Stimulated activated CD8-positive, alpha-beta memory T cell treated with anti-CD3 and anti-CD28 coated beads, Interleukin-15, amount 100 ng/mL, for 48 hours (primary cell): ENCODE measurements at places on chromosomes 4 and X.

- DNase-seq = no peak
Measured at GRCh38 chr4:83890231-83890630, 354.3 kb downstream of the GPAT3 start.

- DNase-seq = no peak
Measured at GRCh38 chr4:74543983-74544382, 99.0 kb downstream of the AREG start.

DNA sequence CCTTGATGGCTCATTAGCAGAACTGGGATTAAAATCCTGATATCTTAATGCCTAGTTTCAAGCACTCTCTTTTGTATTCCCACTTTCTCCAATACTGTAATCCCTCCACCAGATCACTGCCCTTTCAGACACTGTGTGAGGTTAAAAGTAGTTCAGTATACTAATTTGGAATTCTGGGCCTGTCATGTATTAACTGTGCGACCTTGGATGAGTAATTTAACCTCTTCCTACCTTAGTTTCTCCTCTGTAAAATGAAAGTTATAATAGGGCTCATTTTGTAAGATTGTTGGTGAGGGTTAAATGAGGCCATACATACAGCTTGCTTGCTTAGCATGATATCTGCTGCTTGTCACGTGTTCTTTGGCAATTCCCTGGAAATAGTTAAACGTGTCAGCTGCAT, 207.3 kb upstream of the HS3ST1 start:
- DNase-seq = no peak

- no peak for DNase-seq
Measured at GRCh38 chrX:26783512-26784225, 567.7 kb downstream of the MAGEB5 start.

DNA sequence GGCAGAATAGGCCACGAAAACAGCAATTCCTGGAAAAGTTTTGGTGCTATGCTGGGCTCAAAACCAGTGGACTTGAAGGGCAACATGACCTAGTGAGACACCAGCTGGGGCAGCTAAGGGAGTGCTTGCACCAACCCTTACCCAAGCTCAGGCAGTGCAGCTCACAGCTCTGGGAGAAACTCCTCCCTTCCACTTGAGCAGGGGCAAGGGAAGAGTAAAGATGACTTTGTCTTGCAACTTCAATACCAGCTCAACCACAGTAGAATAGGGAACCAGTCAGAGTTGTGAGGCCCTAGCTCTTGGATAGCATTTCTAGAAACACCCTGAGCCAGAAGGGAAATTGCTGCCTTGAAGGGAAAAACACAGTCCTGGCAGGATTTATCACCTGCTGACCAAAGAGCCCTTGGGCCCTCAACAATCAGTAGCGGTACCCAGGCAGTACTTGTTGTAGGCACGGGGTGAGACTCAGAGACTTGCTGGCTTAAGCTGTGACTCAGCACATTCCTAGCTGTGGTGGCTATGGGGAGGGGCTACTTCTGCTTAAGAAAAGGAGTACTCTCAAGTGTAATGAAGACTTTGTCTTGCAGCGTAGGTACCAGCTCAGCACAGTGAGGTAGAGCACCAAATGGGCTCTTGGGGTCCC, 19.7 kb upstream of the ABCG2 start:
- DNase-seq = no peak

DNA sequence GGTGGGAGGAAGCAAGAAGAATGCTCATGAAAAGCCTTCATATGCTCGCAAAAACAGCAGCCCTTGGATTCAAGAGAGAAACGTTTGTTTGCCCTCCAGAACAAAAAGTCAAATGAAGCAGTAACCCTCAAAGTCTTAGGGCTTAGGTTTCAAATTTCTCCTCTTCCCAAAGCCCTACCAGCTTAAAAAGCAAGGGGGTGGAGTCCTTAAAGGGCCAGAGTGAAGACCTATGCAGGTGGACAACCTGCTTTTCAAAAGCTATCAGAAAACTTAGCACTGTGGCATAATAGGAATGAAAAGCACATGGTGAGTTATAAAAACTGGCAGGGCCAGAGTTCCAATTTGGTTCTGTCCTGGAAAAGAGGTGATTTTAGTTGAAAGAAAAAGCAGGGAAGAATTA, 253.3 kb downstream of the NAP1L3 start:
- no peak for DNase-seq
